ENCODE measurements at places on chromosomes 7 and 10. TPM values are rescaled to one million over a fixed set of nuclear protein-coding genes. Genes with fewer than 3 reads are reported as not detected.

The EGFR gene
- 62.7 TPM for total RNA-seq

The FAM25A gene
- total RNA-seq: not detected

The TWIST1 gene
- total RNA-seq: not detected

DNA sequence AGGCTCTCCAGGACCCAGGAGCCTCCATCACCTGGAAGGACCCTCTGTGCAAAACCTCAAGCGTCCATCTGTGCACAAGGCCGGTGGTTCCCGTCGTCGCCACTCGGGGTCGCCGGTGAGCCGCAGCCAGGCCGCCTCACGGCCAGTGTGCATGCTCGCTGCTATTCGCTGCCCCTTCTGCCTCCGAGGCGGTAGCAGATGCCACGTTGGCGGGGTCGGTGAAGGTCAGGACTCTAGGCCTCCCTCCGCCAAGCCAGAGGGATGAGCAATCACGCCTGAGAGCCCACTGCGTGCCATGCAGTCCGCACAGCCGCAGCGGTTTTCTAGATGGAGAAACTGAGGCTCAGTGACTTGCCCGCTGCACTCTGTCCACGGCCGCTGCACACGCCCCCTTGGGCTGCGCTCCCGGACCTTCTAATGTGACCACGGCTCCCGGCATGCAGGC is 5.7 kb downstream of the UPK3B start:
- peak; percentile 81 for DNase-seq
- no peaks in the 10 kb centered on the region for H3K36me3 ChIP-seq
- peak overlapping the region; percentile 27 for H3K4me3 ChIP-seq
- H3K4me1 ChIP-seq: peaks cover 14% of the 10 kb centered on the region
- no peak overlapping the region for H3K27ac ChIP-seq

The DDC gene
- total RNA-seq: 3.0 TPM

The DNAH11 gene
- total RNA-seq: 8.9 TPM

The DHTKD1 gene
- 21.7 TPM for total RNA-seq

The PRPS1L1 gene
- total RNA-seq: not detected

DNA sequence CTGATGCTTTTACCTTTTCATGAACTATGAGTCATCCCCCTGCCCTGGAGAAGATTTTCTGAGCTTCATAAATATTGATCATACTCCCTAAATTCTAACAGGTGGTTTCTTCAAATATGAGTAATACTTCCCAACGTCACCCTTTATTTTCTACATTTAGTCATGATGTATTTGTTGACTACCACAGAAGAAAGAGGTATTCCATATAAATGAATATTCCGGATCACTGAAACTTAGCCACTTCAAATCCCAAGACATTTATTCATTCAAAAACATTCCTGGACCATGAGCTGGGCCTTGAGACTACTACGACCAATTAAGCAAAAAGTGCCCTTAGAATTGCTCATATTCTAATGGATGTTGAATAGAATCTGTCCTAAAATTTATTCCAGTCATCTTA is 395.8 kb upstream of the NPVF start:
- peaks cover 12% of the 10 kb centered on the region for H3K4me1 ChIP-seq
- peak overlapping the region; percentile 42 for H3K27ac ChIP-seq
- DNase-seq: no peak

The GTF2IRD1 gene
- total RNA-seq: 16.3 TPM

- DNase-seq: no peak
- H3K36me3 ChIP-seq: no peaks in the 10 kb centered on the region
- H3K4me3 ChIP-seq: no peak overlapping the region
- H3K27ac ChIP-seq: no peak overlapping the region
Observed at GRCh38 chr10:60139798-60140566, 233.6 kb upstream of the CCDC6 start.

DNA sequence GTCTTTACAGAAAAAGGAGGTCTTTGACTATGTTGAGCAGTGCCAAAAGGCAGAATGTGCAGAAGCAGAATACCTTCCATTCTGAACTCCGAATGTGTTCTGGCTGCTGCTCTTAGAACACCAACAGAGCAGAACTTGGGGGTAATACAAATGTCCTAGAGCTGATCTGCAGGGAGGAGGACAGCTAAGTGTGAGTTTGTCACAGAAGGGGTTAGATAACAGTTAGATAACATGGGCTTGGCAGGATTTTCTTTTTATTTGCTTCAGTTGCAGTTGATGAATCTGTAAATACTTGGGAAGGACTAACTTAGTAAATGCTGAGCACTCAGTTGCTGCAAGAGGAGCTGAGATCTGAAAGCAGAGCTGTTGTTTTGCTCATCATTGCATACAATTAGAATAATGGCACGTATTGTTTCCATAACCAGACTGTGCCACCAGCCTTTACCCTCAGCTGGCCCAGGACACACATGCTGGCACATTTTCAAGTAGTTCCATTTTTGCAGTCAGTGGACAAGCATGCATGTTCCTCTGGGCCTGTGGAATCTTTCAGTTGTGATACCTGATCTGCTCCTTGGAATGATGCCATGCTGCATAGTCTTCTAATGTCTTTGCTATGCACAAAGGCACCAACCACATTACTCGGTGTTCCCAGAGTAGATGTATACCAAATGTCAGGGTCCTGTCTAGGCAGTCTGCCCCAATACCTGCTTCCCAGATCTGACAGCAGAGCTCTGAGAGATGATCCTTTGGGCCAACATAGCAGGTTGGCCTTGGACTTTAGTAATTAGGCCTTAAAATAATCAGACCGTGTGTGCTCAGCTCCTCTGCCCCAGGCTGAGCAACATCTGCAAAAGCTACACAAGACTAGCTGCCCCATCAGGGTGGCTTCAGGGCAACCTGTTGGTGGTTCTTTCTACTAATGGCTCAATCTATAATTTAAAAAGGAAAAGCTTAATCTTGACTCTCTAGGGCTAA is 55.7 kb downstream of the GSDME start:
- DNase-seq: no peak
- no peak overlapping the region for H3K27ac ChIP-seq
- H3K4me3 ChIP-seq: no peak overlapping the region
- H3K36me3 ChIP-seq: no peaks in the 10 kb centered on the region
- no peaks in the 10 kb centered on the region for H3K27me3 ChIP-seq
- peaks cover 10% of the 10 kb centered on the region for H3K4me1 ChIP-seq

DNA sequence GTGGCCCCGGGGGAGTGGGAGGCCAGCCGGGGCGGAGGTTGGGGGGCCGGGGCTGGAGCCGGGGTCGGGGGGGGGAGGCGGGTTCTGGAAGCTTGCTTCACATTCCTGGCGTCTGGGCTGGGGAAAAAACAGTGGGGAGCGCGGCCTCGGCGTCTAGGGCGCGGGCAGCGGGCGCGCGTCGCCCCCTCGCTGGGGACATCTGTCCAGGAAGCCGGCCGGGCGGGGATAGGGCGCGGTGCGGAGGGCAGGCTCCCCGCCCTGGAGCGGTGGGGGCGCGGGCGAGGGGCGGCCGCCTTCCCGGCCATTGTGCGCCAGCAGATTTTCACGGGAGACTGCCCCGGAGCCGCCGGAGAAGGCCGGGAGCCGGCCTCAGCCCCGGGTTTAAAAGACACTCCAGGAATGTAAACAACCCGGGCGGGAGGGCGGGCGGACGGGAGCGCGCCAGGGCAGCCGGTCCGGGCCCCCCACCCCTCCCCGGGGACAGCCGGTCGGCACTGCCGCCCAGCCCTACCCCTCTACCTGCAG is 1.4 kb downstream of the ZMIZ1 start:
- no peaks in the 10 kb centered on the region for H3K27me3 ChIP-seq
- H3K4me3 ChIP-seq: peak overlapping the region; percentile 86
- H3K4me1 ChIP-seq: peaks cover 56% of the 10 kb centered on the region
- H3K27ac ChIP-seq: peak overlapping the region; percentile 95

- no peaks in the 10 kb centered on the region for H3K27me3 ChIP-seq
- H3K36me3 ChIP-seq: peaks cover 62% of the 10 kb centered on the region
- DNase-seq: no peak
Observed at GRCh38 chr10:93384006-93384405, 98.1 kb downstream of the MYOF start.

GRCh38 chr10:31320550-31321211 is 1.7 kb downstream of the ZEB1 start:
- peaks cover 4% of the 10 kb centered on the region for H3K27me3 ChIP-seq
- H3K27ac ChIP-seq: peak overlapping the region; percentile 88
- H3K4me1 ChIP-seq: peaks cover 16% of the 10 kb centered on the region
- no peaks in the 10 kb centered on the region for H3K36me3 ChIP-seq
- H3K4me3 ChIP-seq: peak overlapping the region; percentile 82

GRCh38 chr10:129531969-129532660 is 65.1 kb downstream of the MGMT start:
- peaks cover 28% of the 10 kb centered on the region for H3K4me1 ChIP-seq
- peak; percentile 27 for DNase-seq
- peaks cover 11% of the 10 kb centered on the region for H3K36me3 ChIP-seq
- H3K4me3 ChIP-seq: no peak overlapping the region
- H3K27me3 ChIP-seq: no peaks in the 10 kb centered on the region
- no peak overlapping the region for H3K27ac ChIP-seq

The ABCB1 gene
- total RNA-seq: 4.3 TPM

The SMO gene
- total RNA-seq: 3.1 TPM

GRCh38 chr7:101686030-101686429 is 56.9 kb upstream of the MYL10 start:
- no peak overlapping the region for H3K27ac ChIP-seq
- H3K4me1 ChIP-seq: peaks cover 9% of the 10 kb centered on the region
- H3K27me3 ChIP-seq: peaks cover 5% of the 10 kb centered on the region
- no peak overlapping the region for H3K4me3 ChIP-seq
- H3K36me3 ChIP-seq: no peaks in the 10 kb centered on the region

- no peaks in the 10 kb centered on the region for H3K27me3 ChIP-seq
- no peaks in the 10 kb centered on the region for H3K4me1 ChIP-seq
- H3K27ac ChIP-seq: no peak overlapping the region
- no peak for DNase-seq
Observed at GRCh38 chr10:49414496-49414895, 18.6 kb upstream of the DRGX start.

DNA sequence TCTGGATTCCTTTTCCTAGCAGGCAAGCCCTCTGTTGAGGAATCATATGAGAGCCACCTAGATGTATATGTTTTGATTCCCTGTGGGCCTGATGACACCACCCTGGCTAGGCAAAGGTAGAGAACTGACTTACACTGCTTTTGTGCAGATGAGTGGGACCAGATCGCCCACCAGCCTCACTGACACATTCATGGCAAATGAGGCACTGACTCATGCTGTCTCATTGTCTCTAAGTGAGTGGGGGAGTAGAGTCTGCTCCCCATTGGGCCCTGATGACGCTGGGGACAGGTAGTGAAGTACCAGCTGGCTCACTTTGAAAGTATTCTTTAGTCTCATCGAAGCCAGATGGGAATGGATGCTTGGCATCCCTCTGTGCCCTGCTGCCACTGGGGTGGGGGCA is 326.3 kb downstream of the ABCA13 start:
- H3K4me3 ChIP-seq: no peak overlapping the region
- H3K27ac ChIP-seq: no peak overlapping the region
- no peaks in the 10 kb centered on the region for H3K36me3 ChIP-seq
- H3K4me1 ChIP-seq: no peaks in the 10 kb centered on the region
- DNase-seq: no peak

GRCh38 chr10:3887885-3888476 is 103.0 kb upstream of the KLF6 start:
- no peaks in the 10 kb centered on the region for H3K36me3 ChIP-seq
- no peak overlapping the region for H3K4me3 ChIP-seq
- peak overlapping the region; percentile 60 for H3K27ac ChIP-seq
- no peaks in the 10 kb centered on the region for H3K27me3 ChIP-seq

DNA sequence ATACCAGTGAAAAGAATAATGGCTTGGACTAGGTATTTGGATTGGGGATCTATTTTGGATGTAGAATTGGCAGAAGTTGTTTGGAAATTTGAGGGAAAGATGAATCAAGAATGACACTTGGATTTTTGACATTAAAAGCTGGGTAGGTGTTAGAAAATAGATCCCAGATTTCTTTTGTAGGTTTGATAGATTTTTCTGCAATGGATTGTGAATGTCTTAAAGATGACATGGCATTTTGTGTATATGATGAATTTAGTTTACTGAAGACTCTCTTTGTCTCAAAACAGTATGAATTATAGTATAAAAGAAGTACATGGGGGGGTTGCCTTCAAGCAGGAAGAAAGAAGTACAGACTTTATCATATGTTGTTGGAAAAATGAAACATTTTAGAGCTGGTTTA is 75.8 kb downstream of the MPLKIP start:
- H3K36me3 ChIP-seq: peaks cover 28% of the 10 kb centered on the region
- H3K27ac ChIP-seq: no peak overlapping the region
- DNase-seq: no peak
- H3K4me1 ChIP-seq: peaks cover 12% of the 10 kb centered on the region
- no peaks in the 10 kb centered on the region for H3K27me3 ChIP-seq

The NME8 gene
- total RNA-seq: not detected

GRCh38 chr10:33901166-33901565 is 566.7 kb upstream of the NRP1 start:
- peaks cover 11% of the 10 kb centered on the region for H3K4me1 ChIP-seq
- peak overlapping the region; percentile 14 for H3K27ac ChIP-seq
- no peaks in the 10 kb centered on the region for H3K27me3 ChIP-seq
- no peaks in the 10 kb centered on the region for H3K36me3 ChIP-seq

GRCh38 chr7:116524609-116525297 is at the start of gene CAV1:
Gene CAV1, plus strand, starts transcription at chr7:116525036. Its CDS starts 27 bp downstream, at chr7:116525063.
- H3K36me3 ChIP-seq: peaks cover 7% of the 10 kb centered on the region
- peak; percentile 84 for DNase-seq
- peak within 1 kb of the TSS; percentile 76 for H3K4me3 ChIP-seq
- peak within 1 kb of the TSS; percentile 92 for H3K27ac ChIP-seq

DNA sequence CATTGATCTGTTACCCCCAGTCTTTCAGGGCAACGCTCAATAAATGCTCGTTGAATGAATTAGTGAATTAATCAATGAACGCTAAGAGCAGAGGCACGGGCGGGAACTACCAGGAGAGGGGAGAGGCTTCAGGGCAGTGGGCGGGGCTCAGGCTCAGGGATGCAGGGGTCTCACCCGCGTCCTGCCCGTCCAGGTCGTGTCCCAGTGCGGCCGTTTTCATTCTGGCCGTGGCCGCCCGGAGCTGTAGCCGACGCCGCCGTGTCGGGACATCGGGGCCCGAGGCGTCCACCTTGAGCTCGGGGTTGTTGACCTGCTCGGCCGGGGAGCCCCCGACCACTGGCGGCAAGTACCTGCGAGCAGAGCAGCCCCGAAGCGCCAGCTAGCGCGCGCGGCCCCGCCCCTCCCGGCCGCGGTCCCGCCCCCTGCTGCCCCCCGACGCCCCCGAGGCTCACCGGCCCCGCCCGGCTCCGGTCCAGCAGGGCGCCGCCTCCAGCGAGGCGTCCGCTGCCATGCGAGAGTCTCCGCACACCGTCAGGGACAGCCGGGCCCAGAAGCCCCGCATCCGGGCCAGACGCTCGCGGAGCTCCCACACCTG is 2.8 kb upstream of the GAL3ST4 start:
- H3K4me3 ChIP-seq: peak overlapping the region; percentile 45
- no peaks in the 10 kb centered on the region for H3K36me3 ChIP-seq
- DNase-seq: no peak
- H3K27me3 ChIP-seq: peaks cover 31% of the 10 kb centered on the region

The MYPN gene
- total RNA-seq: not detected

The IFIT2 gene
- total RNA-seq: 64.8 TPM

The C10orf67 gene
- total RNA-seq: 1.2 TPM

The NPY gene
- total RNA-seq: not detected

The NPSR1 gene
- not detected for total RNA-seq

- H3K27me3 ChIP-seq: no peaks in the 10 kb centered on the region
- H3K4me3 ChIP-seq: no peak overlapping the region
- H3K36me3 ChIP-seq: no peaks in the 10 kb centered on the region
- H3K27ac ChIP-seq: no peak overlapping the region
Observed at GRCh38 chr10:3277566-3277965, 105.0 kb upstream of the PITRM1 start.
